ENCODE measurements at places on chromosomes 13 and 19. TPM values are rescaled to one million over a fixed set of nuclear protein-coding genes. Genes with fewer than 3 reads are reported as not detected.

KIR2DL3 gene
- total RNA-seq = not detected

CGB3 gene
- total RNA-seq = not detected

ZNF418 gene
- total RNA-seq = 0.99 TPM

KIR2DL4 gene
- total RNA-seq = not detected

MYO1F gene
- 0.49 TPM for total RNA-seq

C13orf42 gene
- not detected for total RNA-seq
